ENCODE measurements at places on chromosomes 6 and 20.

DNA sequence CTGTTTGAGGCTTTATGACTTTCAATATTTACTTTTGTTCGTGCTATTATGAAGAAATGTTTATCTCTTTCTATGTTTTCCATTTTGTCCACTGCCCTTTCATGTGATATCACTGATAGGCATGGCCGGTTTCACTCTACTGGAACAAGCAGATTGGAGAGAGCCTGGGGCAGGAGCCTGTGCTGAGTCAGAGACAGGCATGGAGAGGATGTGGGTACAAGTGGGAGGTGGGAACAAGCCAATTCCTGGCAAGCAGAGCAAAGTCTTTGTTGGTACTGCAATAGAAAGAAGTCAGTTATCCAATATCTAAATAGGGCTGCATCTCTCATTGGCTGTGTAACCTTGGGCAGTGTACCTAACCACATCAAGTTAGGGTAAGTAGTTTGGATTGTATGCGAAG lies 545.6 kb upstream of the MAP3K7 start:
- DNase-seq, result no peak

DNA sequence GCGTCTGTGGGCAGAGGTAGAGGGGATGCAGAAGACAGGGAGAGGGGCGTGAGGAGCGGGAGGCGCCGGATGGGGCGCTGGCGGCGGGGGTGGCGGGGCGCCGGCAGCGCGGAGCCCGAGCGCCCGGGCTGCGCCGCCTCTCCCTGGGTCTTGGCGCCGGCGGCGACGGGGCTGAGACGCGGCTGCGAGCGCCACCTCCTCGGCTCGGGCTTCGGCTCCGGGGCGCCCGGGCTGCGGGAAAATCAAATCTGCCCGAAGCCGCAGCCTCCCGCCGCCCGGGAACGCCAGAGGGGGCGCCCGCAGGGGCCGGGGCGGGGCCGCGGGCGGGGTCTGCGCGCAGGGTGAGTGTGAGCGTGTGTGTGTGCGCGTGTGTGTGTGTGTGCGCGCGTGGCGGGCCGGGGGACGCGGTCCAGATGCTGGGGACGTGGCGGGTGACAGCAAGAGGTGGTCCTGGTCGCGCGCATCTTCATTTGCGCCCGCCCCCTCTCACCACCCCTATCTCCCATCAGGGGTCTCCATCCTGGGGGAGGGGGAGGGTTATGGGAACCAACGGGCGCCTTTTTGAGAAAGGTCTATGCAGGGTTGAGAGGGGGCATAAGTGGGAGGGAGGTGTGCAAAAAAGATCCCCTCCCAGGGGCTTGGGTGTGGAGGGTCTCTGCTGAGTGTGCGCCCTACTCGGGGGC lies 646 bp upstream of the CPNE5 start:
- peak; percentile 39 for DNase-seq

DNA sequence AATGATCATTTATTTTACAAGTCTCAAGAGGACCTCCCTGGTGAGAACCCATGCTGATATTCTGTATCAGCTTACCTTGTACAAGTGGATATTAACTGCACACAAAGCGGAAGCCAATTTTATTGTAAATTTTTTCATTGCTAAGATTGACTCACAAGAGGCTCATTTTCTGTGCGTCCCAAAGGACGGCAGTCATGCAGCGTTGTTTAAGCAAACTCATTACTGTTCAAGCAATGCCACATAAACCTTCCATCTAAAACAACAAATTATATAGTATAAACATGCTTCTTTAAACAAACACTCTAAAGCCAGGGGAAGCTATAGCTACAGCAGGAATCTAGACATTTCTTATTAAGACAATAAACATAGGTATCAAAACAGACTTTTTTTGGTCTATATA lies 575.3 kb downstream of the FRK start:
- no peak for DNase-seq

DNA sequence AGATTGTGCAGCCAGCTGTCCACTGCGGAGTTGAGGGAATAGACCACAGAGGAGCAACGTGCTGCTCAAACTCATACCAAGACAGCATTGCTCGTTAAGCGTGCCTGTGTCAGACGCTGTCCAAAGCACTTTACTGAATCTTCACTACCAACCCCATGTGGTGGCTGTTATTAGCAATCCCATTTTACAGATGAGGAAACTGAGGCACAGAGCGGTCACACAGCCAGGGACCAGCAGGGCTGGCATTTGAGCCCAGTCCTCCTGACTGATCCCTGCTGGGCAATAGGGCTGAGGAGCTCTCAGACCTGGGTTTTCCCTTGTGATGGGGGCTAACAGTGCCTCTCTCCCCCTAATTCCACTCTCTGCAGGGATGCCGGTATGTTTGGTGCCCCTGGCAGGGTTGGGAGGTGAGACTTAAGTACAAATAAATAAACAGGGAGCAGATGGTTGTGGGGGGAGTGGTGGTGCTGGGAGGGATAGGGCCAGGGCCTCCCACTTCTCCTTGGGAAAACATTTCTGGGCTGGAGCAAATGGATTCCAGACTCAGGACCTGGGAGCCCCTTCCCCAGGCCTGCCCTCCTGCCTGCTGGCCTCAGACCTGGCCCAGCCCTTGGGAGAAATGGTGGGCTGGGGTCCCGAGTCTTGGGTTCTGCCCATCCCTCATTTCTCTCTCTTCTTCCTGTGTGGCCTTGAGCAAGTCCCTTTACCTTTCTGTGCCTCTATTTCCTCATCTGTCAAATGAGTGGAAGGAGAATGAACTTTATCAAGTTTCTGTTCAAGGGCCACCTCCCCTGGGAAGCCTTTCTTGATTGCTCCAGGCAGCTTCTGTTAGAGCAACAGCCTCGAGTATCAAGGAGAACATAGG lies 17.7 kb downstream of the SRXN1 start:
- no peak for DNase-seq

- DNase-seq, result no peak
Measured at GRCh38 chr6:13511913-13512717, 24.7 kb upstream of the GFOD1 start.

DNA sequence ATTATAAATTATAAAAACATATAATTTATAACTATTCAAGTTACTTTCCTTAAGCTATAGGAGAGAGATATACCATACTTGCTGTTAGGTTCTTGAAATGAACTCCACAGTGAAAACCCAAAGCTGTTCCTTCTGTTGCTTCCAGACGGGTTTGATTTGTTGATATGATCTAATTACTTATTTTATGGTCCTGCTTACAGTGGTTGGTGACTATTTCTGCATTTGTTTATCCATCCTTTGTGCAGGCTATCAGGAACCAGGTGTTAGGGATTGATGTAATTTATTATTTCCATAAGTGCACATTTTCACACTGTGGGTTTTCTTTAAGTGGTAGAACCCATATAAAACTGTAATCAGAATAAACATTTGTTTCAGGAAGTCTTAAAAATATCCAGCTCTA lies 167.1 kb downstream of the KIF6 start:
- no peak for DNase-seq

DNA sequence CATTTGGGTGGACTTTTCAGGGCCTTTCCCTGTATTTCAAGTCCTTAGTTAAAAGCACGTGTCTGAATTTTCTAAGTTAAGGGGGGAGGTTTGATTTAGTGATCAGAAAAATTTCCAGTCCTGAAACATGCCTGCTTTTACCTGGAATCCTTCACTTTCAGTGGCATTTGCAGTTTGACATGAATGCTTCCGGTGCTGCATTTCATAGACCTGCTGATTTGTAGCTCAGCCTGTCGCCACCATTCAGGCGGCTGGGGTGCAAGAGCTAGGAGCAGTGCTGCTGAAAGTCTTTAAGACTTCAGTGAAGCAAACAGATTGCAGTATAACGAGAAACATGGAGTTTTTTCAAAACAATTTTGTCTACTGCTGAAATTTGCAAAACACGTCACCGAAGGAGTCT lies 14.0 kb downstream of the RPS6KA2 start:
- DNase-seq, result no peak

DNA sequence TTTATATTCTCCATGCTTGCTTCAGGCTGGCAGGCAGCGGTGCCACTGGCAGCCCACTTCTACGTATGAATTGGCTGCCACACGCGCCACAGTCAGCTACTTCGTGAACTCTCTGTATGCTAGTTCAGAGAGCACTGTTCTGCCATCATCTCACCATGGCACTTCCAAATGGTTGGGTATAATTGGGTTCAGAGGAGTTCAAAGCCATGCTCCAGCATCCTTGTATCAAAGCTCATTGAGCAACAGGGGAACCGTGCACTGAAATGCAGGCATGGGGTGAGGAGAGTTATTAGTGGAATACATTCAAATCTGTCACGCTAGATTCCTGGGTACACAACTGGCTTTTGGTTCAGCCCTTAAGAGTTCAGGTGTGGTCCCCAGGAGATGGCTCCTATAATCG lies 519.9 kb upstream of the NOX3 start:
- no peak for DNase-seq

GRCh38 chr6:82602776-82603175 lies 239.2 kb downstream of the TPBG start:
- DNase-seq, result peak; percentile 34

DNA sequence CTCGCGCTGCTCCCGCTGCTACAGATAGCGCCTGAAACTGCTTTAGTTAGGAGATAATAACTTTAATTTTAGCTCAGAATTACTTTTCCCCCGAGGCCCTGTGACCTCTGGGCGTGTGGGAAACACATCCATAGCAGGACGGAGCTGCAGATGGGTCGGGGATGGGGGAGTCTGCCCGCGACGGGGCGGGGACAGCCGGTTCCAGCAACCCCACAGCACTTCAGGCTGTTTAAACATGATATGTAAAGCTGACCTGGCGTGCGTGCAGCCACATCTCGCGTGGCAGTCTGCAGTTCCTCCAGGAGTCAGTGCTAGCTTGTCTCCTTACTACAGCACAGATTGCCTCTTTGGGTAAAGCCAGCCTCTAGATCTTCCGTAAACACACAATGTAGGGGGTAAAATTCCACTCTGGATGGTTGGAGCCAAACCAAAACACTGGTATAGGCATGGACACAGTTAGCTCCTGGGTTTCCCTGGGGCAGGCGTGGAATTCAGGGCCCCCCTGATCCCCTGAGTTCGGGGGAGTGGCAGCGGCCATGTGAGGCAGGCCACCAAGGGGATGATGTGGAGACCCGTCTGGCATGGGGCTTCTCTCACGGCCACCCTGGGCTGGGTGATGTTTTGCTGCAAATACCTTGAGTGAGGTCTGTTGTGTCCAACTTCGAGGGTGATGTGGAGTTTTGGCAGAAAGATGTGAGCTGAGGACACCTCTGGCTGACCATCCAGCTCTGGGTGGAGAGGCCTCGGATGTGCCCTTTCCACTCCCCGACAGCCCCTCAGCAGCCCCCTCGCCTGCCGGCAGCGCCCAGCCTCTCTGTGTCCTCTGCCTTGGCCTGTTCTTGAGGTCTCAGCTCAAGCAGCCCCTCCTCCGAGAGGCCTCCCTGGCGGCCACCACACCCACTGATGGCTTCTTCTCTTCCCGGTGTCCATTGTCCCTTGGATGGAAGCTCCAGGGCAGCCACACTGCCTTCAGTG lies 214.5 kb downstream of the TAF4 start:
- no peak for DNase-seq

GRCh38 chr6:163974322-163974721 lies 559.8 kb downstream of the QKI start:
- no peak for DNase-seq

GRCh38 chr20:11338496-11339306 lies 579.0 kb upstream of the BTBD3 start:
- no peak for DNase-seq

GRCh38 chr20:4109307-4109940 lies 94.1 kb upstream of the RNF24 start:
- no peak for DNase-seq

DNA sequence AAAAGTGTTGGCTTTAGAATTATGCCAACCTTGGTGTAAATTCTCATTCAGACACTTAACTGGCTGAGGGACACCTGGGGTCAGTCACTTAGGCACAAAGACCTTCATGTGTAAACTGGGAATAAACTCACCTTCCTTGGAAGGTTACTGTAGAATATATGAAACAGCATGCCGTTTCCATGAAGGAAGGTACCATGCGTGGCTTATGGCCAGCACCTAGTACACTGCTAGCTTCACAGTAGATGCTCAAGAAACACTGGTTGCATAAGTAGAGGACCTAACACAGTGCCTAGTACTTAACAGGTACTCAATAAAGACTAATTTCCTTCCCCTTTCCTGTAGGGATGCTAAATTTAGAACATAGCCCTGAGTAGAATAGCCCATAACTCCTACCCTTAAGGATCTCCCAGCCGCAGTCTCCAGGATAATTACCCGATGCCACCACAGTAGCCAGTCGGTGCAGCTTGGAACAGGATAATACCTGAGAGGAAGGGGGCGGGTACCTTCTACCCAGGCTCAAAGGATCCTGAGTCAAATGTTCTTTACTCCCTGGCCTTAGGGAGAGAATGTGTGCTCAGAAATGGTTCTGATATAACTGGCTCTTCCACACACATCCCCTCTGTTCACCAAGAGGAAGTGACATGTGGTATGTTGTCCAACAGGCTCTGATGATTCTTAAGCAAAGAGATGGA lies 3.6 kb downstream of the BCL2L1 start:
- DNase-seq, result no peak

GRCh38 chr20:59163631-59164530 lies at the start of gene ZNF831:
TSS of gene ZNF831 (plus strand) at chr20:59163821. CDS start at chr20:59191020, 27,199 bp downstream.
- DNase-seq, result no peak

DNA sequence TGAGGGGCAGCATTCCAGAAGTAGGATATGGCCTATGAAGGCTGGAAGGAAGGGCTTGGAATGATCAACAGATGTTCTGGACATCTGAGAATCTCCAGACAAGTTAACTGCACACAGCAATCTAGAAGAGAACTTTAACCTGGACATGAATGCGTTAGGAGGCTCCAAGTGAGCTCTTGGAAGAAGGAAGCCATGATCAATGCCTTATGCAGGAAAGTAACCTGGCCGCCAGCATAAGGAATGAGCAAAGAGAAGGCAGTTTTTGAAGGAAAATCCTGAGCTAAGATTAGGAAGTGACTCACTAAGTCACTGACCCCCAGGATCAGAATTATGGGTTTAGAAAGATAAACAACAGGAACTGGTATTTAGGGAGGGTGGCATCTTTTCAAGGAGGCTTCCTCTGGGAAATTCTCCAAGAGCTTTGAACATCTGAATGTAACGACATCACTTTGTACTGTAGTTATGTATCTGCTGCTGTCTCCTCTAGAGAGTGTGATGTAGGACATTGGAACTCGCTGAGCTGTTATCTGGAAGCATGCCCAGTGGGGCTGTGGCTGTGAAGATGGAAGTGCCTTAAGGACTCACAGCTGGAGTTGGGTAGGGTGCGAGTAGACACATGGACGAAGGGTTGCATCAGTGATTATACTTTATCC lies 236.8 kb downstream of the PACRG start:
- peak; percentile 100 for DNase-seq

DNA sequence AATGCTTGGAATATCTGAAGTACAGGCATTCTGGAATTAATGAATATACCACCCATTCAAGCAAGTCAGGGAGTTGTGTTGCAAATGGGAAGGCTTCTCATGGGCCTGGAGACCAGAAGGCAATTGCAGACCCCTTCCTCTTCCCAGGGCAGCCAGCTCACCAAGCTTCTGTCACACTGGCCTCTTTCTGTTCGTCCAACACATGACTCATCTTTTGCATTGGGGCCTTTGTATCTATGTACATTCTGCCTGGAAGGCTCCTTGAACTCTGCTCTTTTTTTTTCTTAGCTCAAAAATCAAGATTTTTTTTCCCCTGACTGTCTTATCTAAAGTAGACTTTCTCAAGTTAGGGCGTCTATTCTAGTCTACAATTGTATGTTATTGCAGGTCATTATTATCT lies 132.9 kb upstream of the MYLIP start:
- DNase-seq, result peak; percentile 25

- DNase-seq, result peak; percentile 78
Measured at GRCh38 chr20:62642051-62642665, at the start of gene SLCO4A1. TSS of gene SLCO4A1 (plus strand) at chr20:62642503. CDS start at chr20:62656455, 13,952 bp downstream.

GRCh38 chr20:8335495-8336195 lies 203.6 kb downstream of the PLCB1 start:
- no peak for DNase-seq

GRCh38 chr6:54730767-54731630 lies 115.6 kb upstream of the FAM83B start:
- no peak for DNase-seq

- no peak for DNase-seq
Measured at GRCh38 chr6:118565311-118565960, 17.3 kb downstream of the PLN start.
